Globus pallidus (tissue), 1 donor: ENCODE measurements at places on chromosomes 16 and 17.

DNA sequence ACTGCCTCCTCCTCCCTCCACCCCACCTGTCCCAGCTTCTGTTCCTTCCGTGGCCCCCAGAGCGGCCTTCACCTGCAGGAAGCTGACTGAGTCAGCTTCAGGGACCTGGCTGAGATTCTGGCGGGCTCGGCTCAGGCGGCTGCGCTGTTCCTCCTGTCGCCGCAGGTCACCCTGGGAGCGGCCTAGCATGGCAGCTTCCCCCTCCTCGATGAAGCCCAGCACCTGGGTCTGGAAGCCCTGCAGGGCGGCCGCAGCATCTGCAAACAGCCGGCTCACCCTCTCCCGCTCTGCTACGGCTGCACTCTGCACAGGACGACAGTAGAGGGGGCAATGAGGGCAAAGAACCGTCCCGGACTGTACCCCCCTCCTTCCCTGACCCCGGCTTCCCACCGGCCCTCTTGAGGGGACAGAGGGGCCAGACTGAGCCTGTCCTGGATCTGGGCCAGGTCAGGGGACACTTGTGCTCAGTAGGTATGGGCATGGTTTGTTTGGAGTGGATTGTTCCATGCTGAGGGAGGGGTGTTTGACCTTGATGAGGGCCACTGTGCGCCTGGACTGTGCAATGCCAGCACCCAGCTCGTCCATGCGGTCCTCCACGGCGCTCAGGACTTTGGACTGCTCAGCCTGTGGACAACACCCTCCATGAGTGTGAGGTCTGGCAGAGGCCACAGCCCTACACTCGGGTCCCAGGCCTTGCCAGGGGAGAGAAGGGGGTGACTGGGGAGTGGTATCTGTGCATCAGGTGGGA, 2.0 kb downstream of the TRIM47 start:
- DNase-seq, result no peak

GRCh38 chr17:61247439-61247838, 152.2 kb upstream of the TBX2 start:
- DNase-seq, result no peak

DNA sequence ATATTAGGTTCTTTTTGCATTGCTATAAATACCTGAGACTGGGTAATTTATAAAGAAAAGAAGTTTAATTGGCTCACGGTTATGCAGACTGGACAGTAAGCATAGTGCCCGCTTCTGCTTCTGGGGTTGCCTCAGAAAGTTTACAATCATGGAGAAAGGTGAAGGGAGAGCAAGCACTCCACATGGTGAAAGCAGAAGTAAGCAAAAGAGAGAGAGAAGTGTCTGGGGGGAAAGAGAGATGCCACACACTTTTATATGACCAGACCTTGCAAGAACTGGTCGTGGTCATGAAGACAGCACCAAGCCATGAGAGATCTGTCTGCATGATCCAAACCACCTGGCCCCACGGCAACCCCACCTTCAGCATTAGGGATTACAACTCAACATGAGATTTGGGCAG, 45.4 kb downstream of the KCNJ16 start:
- no peak for DNase-seq

DNA sequence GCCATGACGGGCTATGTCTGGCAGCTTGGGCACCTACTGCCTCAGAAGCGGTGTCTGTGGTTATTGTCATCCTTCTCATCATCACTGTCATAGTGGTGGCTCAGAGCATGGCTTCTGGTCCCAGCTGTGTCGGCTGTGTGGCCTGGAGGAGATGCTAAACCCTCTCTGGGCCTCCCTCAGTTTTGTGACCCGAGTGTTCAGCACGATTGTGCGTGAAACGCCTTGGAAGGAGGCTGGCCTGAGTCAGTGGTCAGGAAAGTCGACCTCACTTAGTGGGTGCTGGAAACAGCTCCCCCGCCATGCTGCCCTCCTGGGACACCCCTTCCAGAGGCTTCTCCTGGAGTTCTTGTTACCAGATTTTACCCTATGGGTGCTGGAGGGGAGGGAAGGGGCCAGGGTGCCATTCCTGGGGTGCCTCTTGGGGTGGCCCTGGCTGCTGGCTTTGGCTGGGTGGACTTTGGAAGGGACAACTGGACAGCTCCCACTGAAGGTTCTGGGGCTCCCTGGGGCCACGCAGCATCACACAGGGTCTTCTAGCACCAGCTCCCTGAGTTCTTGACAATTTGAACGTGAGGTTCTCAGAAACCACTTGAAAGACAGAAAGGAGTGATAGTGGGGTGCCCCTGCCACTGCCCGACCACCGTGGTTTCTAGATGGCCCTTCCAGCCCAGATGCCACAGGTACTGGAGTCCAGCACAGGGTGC, 226.5 kb upstream of the GSE1 start:
- DNase-seq, result no peak

GRCh38 chr16:50584033-50584722, 36.0 kb downstream of the NKD1 start:
- DNase-seq, result no peak

- DNase-seq, result peak; percentile 73
Observed at GRCh38 chr17:78225088-78225865, 6.2 kb upstream of the TMEM235 start.

DNA sequence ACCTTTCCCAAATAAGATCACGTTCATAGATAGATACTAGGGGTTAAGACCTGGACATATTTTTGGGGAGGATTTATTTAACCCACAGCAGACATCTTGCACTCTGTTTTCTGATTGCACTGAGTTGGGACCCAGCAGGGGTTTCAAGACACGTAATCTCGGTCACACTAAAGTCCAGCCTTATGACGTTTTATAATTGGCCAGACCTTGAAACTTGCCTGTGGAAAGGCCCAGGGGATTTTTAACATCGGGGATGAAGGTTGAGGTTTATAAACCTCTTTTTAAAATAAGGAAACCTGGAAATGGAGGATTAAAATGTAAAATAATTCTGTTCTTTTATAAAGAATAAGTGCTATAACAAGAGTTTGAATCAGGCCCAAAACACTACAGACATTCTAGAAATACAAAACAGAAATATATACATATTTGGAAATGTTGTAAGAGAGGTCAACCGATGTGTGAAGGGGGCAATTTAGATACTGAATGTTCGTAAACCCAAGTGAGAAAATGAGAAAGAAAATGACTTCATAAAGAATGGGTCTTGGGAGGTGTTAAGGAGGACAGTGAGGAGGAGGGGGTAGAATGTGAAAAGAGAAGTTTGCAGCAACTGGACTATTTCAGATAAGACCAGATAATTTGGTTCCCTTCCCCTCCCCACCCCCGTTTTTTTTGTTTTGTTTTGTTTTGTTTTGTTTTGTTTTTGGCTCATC, 61.1 kb upstream of the NOL11 start:
- DNase-seq, result no peak

GRCh38 chr16:74700438-74701225, at the start of gene MLKL:
Gene MLKL, minus strand, starts transcription at chr16:74700862. Its CDS starts 5,105 bp downstream, at chr16:74695757.
- no peak for DNase-seq

DNA sequence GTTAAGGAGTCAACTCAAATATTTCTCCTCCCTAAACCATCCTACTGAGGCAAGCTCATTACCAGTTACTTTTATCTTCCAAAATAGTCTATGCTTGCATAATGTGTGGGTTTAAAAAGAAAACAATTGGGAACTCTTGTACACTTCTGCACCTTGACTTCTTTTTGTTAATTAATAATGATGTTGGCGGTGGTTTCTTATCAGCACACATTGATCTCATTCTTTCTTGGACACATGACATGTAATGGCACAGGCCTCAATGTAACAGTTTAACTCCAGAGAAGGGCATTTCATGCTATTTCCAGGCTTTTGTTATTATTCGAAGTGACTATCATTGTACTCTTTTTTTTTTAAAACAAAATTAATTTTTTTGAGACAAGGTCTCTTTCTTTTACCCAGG, 7.8 kb downstream of the PLCG2 start:
- DNase-seq, result no peak

- no peak for DNase-seq
Observed at GRCh38 chr17:37405955-37406634, 541 bp downstream of the ACACA start.

DNA sequence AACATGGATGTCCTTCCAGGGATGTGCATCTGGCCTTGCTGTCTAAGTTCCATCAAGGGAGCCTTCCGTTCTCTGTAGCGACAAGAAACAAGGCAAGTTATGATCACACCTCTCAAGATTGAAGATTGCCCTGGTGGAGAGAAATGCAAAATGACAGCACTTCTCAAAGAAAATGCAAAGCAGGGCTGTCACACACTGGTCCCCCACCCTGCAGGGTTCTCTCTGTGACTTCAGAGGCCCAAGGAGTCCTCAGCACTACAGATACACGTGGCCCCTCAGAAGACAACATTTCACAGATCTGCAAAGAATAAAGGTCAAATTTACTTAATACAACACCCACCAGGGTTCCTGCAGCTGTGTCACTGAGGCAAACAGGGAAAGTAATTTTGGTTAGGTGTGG, 60.7 kb upstream of the TEX2 start:
- no peak for DNase-seq

DNA sequence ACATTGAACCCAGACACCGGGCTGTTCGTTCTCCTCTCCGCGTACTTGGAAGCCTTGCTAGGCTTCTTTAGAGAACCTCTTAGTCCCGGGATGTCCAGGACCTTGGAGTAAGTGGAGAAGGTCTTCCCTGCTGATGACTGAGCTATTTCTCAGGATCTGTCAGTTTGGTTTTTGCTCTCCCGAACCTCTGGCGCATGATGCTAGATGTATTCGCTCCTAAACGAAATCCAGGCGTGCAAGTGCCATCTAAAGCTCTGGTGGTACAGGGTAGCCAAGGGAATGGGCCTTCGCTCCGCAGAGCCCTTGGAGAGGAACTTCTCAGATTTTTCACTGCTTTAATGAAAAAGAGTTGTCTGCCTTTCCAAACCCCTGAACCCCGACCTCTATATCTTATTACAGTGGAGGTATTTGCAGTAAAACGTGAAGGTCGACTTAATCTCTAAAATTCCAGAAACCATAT, 547 bp downstream of the VMP1 start:
- no peak for DNase-seq

GRCh38 chr16:55510185-55510805, 1.4 kb downstream of the LPCAT2 start:
- no peak for DNase-seq

- no peak for DNase-seq
Observed at GRCh38 chr16:77853161-77853560, 64.8 kb downstream of the VAT1L start.

DNA sequence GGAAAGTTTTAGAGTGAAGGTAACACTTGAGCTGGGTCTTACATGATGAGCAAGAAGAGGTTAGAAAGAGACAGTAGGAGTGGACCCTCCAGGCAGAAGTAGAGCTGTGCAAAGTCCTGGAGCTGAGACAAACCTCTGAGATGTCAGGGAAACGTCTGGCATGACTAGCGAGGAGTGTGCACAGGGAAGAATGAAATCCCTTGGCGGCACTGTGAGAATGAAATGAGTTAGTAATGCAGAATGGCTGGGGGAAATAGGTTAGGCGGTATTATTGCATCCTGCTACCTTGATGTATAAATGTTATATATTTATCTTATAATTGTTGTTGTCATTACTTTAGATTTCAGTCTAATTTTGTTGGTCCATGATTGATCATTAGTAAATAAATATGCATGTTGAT, 457.9 kb upstream of the CCL2 start:
- no peak for DNase-seq

DNA sequence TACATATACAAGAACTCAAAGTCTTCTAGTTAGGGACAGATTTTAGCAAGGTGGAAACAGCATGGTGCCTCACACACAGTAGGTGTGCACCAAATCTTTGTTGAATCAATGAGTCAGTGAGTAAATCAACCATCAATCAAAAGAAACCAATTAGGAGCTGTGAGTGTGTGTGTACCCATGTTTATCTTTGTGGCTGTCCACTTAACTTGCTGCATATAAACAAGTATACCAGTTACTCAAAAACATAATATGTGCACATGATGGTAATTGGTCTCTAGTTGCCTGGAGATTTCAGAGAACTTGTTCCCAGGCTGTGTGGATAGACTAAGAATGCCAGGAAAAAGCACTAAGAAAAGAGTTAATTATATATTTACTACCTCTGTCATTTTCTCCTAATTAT, 272.2 kb upstream of the CCL2 start:
- no peak for DNase-seq

- no peak for DNase-seq
Observed at GRCh38 chr16:8964462-8964861, 756 bp upstream of the USP7 start.

- DNase-seq, result no peak
Observed at GRCh38 chr17:8163978-8164814, 1.4 kb upstream of the VAMP2 start.

- peak; percentile 48 for DNase-seq
Observed at GRCh38 chr17:44956998-44957981, 9.7 kb upstream of the KIF18B start.

GRCh38 chr17:79065105-79065670, 9.4 kb upstream of the ENGASE start:
- DNase-seq, result peak; percentile 26

DNA sequence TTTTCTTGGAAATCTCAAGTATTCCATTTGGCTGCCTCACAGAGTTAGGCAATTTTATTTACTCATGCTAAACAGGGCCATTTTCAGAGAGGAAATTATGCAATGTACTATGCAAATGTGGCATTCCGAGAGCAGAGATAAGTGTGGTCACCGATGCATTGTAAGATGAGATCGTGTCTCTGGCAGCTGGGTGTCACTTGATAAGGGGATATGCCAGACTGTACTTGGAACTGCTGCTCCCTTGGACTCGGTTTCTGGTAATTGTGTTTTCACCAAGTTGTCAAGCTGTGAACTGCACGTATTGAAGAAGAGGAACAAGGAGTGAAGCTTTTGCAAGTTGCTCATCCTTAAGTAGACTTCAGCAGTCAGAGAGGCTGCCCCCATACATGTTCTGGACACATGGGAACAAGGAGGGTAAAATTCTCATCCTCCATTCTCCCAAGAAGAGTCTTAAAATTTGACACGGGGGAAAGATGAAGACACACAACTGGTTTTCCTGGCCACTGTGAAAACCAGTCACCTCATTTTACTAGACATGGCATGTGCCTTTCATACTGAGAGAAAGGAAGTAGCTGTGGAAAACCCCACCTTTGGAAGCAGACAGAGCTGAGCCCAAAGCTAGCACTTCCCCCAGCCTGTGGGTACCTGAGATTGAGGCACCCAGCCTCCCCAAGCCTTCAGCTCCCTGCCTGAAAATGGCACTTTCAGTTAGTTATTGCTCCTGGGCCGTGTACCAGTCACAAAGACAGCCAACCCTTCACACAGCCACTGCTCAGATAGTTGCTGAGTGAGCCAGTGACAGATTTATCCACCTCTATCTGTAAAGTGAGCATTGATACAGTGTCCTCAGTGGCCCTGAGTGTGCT, 150.7 kb downstream of the SOCS1 start:
- DNase-seq, result peak; percentile 6

- DNase-seq, result no peak
Observed at GRCh38 chr17:900336-900934, 79.1 kb downstream of the NXN start.
